GDM1 (cell line): ENCODE measurements at places on chromosomes 4 and X.

DNA sequence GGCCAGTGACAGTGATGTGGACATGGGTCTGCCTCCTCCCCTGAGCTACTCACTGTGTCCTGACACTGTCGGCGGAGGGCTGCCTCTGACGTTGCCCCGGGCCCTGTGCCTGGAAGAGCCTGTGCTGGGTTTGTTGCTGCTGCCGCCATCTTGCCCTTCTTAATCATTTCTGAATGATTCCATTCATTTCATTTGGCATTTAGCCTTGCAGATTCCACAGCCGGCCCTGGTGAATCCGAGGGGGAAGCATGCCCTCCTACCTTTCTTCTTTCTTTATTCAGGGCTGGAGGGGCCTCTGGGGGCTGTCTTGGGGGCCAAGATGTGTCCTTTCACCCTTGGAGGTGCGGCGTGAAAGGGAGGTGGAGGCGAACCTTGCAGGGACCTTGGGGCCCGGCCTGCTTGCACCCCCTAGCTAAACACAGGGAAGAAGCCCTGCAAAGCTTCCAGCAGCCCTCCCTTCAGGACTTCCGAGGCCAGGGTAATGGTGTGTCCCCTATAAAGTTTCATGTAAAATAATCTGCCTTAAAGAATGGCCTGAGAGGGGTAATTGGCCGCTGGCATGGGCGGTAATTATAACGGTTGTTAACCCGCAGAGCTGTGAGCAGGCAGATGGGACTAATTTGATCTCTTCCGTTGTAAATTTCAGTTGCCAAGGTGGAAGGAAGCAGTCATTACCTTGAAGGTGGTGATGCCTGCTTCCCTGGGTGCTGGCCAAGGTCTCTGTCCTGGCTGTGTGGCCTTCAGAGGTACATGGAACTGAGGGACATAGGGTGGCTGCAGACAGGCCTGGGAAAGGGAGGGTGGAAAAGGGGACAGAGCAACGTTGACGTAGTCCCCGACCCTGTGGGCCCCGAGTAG lies 92.3 kb downstream of the PSAPL1 start:
- no peak for DNase-seq

DNA sequence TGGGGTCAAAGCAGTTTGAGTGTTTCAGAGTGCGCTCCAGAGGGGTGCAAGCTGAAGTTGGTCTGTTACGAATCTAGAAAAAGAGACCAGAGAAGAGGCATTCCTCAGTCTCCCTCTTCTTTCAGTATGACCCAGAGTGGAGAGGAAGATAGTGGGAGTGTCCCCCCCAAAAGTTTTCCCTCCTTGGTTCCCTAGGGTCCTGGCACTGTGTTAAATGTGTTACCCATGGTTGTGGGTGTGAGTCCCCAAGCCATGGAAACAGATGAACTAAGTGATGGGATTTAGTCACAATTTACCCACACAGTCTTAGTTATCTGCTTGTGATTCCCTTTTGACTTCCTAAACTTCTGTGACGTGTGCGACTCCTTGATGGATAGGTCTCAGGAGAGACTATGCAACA lies 27.0 kb upstream of the NAF1 start:
- DNase-seq, result no peak

DNA sequence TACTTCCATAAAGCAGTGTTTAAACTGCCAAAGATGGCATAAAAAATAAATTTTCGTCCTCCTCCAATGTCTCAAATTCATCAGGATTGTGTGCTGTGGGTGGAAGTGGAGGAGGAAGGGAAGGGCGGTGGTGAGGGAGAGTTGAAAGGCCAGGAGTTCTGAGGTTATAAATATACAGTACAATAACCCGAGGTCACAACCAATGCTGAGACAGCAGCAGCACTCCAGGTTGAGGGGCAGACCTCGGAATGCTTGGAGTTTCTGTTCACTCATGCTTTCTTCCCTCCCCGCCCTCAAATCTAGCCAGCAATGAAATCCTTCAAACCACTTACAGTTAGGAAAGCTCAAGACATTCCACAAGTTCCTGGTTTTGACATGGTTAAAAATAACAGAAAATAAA lies 134.0 kb upstream of the SMAD1 start:
- no peak for DNase-seq

DNA sequence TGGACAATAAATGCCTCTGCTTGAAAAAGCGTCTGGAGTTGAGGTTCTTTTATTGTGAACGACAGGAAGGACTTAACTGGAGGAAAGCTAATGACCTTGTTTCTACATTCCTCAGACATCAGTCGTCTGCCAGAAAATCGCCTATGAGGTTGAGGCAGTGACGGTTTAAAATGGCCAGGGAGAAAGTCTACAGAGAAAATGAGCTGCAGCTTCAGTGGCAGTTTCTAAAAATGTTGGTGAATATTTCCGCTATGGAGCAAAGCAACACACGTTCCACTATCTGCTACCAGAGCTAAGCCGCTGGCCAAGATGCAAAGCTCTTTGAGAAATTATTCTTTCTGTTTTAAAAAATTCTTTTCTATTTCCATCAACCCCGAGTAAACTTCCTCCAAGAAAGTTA lies 116.9 kb upstream of the GALNT7 start:
- no peak for DNase-seq

- DNase-seq, result no peak
Measured at GRCh38 chr4:165359506-165359905, 19.3 kb upstream of the CPE start.

DNA sequence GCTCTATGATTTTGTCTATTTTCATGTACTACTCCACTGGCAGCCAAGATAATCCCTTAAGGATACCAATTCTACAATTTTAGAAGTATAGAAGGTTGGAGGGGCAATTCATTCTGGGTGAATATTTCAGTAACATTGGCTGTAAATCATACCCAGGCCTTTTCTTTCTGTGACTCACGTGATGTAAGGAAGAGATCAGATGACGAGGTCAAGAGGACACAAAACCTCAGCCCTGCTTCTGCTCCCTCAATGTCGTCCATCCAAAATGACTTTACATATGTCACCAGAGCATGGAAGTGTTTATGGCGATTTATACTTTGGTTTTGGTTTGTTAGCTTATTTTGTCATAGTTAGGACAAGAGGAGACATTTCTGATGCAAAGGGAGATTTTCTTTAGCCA lies 70.7 kb upstream of the SLC4A4 start:
- no peak for DNase-seq

- no peak for DNase-seq
Measured at GRCh38 chr4:25908491-25908901, 5.5 kb upstream of the SMIM20 start.

GRCh38 chrX:105018865-105019264 lies 201.6 kb downstream of the TEX13A start:
- no peak for DNase-seq

GRCh38 chr4:29558789-29559188 lies 1161.4 kb upstream of the PCDH7 start:
- no peak for DNase-seq

DNA sequence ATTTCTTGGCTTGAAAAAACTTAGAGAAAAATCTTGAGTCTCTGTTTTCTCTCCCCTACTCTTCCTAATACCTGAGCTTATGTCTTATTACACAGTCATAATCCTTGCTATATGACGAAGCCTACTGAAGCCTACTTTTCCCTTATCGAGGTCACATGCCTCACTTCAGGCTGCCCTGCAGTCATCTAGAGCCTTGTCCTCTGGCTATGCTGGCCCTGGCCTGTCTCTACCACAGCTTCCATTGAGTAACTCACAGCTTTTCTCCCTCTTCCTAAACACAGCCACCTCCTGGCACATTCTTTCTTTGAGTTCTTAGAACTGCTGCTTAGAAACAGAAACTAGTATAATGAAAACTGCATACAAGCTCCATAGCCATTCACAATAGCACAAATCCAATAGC lies 1698.3 kb downstream of the STIM2 start:
- no peak for DNase-seq

DNA sequence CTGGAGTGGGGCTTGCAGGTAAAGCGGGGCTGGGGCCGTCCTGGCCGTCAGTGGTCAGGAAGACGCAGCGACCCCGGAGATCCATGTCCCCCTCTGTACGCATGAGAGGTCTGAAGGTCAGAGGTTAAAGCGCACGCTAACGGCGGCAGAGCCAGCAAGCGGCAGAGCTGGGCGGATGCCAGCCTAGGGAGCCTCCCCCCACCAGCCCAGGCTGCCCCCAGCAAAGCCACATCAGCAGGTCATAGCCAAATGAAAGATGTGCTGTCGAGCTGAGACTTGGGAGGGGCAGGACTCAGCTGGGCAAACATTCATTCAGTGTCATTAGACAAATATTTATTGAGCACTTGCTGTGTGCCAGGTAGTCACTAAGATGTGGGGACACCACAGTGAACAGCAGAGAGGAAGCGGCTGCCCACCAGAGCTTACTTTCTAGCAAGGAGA lies 593 bp upstream of the JAKMIP1 start:
- DNase-seq, result no peak

- no peak for DNase-seq
Measured at GRCh38 chr4:107129076-107129475, 93.0 kb upstream of the DKK2 start.

DNA sequence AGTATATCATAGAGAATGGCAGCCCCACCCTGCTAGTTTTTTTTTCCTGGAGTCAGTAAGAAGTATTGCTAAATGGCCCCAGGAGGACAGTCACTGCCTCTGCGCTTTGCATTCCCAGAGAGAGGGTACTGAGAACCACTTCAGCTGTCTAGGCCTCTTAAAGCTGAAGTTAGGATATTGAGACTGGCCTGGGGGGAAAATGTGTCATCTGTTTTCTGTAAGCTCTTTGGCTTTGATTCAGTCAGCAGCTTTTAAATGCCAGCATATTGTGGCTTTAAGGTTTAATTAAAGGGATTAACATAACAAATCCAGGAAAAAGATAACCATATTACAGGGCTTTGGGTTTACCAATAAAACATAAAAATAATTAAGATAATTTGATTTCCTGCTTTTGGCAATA lies 852.0 kb downstream of the PCDH18 start:
- DNase-seq, result no peak

- DNase-seq, result no peak
Measured at GRCh38 chrX:129522184-129523078, 859 bp downstream of the SMARCA1 start.

DNA sequence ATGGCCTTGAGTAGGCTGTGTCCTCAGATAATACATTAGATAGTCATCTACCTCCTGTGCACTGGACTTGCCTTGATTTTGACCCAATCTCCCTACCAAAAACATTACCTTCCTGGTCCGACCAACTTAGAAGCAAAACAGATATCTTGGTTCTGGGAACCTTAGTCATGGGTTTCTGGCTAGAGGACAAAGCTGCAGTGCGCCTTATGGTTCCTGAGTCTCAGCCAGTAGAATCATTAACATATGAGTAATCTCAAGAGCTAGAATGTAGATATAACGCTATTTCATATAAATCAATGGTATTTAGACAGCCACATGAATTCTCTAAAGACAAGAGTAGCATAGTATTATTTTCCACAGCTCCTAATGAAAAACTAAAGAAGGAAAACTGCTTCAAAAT lies 83.1 kb downstream of the GRIA3 start:
- DNase-seq, result no peak

DNA sequence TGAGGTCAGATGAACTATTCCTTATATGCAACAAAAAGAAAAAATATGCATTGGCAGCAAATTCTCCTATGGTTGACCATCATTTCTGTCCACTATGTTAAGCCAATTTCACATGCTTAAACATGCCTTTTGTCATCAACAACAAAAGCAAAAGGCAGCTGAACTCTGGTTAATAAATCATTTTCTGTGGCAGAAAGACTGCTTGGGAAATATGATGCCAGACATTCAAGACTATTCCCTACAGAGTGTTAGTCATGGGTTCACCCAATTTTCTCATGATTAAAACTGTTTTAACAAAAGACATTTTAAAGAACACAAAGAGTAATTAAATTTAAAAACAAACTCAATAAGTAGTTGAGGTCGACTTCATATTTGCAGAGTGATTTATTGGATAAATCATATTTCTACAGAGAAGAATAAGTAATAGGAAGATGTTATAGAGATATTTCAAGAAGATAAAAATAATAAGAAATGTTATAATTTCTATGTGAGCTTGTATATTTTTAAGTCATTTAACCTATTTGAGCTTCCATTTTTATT lies 890.6 kb downstream of the STPG2 start:
- DNase-seq, result no peak

DNA sequence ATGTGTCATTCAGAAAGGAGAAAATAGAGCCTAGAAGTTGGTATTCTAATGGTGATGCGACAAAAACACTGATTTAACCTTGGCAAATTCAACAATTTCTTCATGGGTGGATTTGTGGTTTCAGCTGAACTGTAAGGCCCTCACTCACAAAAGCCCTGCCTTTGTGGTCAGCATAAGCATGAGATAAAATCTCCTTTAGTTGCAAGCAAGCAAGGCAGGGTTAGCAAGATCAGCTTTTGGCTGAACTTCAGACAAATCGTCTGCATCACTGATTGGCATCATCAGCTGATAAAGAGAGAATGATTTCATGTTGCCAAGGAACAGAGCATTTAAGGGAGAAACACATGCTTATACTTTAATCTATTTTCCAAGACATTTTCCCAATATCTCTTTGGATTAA lies 2582.2 kb downstream of the PCDH7 start:
- DNase-seq, result no peak

GRCh38 chr4:2168469-2169319 lies 73.2 kb downstream of the HAUS3 start:
- DNase-seq, result no peak

DNA sequence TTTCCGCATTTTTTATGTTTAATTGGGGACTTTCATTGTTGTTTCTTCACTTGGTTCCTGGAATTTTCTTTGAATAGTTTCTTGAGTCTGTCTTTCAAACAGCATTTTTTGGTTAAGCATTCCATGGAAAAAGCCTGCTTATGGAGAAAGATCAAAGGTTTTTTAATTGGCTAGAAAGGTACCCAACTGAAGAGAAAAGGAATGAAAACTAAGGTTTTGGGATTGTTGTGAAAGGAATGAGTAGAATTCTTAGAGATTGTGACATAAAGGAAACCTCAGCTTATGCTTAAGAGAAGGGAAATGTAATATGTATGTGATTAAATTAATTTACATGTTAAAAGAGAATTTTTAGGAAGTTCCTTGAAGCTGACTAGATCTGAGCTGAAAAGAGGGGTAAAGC lies 82.8 kb downstream of the CCKAR start:
- DNase-seq, result no peak

- DNase-seq, result no peak
Measured at GRCh38 chr4:156581282-156582063, 390.1 kb downstream of the PDGFC start.

GRCh38 chr4:182918791-182919302 lies 1.7 kb upstream of the DCTD start:
- no peak for DNase-seq

DNA sequence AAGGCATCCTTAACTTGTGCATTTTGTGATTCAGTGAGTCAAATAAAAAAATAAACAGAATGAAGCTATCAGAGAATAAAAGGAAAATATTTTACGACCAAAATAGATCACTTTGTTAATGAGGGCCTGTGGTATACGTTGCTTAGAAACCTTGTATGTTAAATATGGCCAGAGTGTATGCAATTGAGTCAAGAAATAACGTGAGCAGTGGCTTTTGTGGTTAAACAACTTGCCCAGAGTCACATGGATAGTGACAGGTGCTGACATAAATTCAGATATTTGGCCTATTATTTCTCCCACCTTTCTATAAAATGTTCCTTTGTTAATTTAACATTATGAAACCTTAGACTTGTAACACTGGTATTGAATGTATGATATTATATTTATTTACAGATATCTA lies 393.4 kb downstream of the PABPC4L start:
- no peak for DNase-seq
